Thyroid gland (tissue), 4 donors: ENCODE measurements at places on chromosomes 16 and 17. TPM values are rescaled to one million over a fixed set of nuclear protein-coding genes. Genes with fewer than 3 reads are reported as not detected.

DNA sequence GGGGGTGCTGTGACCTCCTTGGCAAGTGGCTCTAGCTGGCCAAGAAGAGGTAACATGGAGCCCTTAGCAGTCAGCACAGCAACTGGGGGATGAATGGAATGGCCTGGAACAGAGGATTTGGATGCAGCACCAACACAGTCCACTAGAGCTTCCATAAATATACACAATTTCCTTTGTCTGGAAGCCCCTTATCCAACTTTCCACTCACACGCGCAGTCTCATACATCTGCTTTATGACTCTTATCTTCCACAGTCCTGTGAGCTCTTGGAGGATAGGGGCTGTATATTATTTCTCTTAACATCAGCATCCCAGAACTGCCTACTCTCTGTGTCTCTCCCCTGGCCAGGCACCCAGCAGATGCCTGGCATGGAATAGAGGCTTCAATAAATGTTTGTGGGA is 235.6 kb upstream of the MAF start:
- no peaks in the 10 kb centered on the region for H3K36me3 ChIP-seq
- no peak overlapping the region for H3K27ac ChIP-seq
- DNase-seq: no peak
- no peaks in the 10 kb centered on the region for H3K27me3 ChIP-seq

GRCh38 chr17:78735832-78736525 is 46.1 kb downstream of the CYTH1 start:
- no peaks in the 10 kb centered on the region for H3K27me3 ChIP-seq
- H3K4me1 ChIP-seq: peaks cover 47% of the 10 kb centered on the region
- peak overlapping the region; percentile 84 for H3K27ac ChIP-seq
- H3K36me3 ChIP-seq: no peaks in the 10 kb centered on the region
- no peak for DNase-seq
- peak overlapping the region; percentile 65 for H3K4me3 ChIP-seq

DNA sequence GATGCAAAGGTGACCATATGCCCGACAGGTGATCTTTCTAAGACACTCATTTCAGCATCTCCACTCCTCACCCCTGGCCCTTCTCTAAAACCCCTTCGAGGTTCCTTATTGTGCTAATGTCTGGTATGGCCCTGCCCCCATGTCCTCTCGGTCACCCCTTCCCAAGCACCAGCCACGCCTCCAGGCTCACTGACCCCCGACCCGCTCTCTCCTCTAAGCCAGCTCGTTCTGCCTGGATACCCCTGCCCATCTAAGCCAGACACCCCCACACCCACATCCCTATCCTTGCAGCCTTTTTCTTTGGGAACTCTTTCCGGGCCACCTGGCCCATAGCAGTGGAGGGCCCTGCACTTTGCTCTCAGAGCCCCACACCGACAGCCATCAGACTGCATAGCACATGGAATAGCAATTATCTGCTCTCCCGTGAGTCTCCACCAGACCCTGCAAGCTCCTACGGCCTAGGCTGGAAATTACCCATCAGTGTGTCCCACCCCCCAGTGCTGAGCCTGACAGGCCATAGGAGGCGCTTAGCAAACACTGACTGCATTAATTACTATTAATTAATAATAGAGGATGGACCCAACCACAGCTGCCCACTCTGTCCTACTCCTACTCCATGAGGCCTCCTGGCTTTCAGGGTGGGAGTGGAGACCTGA is 176.7 kb downstream of the TMEM132E start:
- H3K27me3 ChIP-seq: no peaks in the 10 kb centered on the region
- H3K4me1 ChIP-seq: no peaks in the 10 kb centered on the region
- no peaks in the 10 kb centered on the region for H3K36me3 ChIP-seq
- no peak for DNase-seq

GRCh38 chr17:53472586-53472985 is 350.1 kb upstream of the KIF2B start:
- H3K36me3 ChIP-seq: no peaks in the 10 kb centered on the region
- H3K4me3 ChIP-seq: no peak overlapping the region
- no peaks in the 10 kb centered on the region for H3K4me1 ChIP-seq
- no peaks in the 10 kb centered on the region for H3K27me3 ChIP-seq

DNA sequence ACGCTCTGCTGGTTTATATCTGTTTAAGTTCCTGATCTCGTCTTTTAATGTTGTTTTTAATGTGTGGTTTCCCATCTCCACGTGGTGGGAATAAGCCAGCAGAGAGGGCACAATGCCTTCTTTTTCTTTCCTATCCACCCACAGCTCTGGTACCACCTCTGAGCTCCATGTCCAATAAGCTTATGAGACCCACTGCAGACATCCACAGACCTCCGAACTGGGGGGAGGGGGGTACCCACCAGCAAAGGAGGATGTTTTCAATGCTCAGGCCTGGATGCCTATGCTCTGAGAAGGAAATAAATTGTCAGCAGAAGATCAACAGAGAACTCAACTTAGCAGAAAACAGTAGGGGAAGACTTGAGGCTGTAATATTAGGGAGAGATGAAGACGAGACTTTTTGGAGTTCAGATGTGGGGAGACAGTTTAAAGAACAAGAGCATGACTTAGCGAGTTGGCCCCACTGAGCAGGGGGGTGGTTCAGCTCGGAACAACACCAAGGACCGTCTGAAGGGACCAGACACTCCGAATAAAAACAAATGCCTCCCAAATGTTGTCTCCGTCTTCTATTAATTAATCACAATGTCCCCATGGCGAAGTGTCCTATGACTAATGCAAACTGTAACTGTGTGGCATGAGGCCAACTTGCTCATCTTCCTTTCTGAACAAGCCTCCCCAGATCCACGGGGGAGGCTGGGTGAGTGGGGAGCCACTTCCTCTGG is 62.7 kb downstream of the GAS7 start:
- no peaks in the 10 kb centered on the region for H3K4me1 ChIP-seq
- H3K36me3 ChIP-seq: no peaks in the 10 kb centered on the region
- DNase-seq: no peak
- no peaks in the 10 kb centered on the region for H3K27me3 ChIP-seq
- H3K27ac ChIP-seq: no peak overlapping the region

- no peak overlapping the region for H3K4me3 ChIP-seq
- H3K4me1 ChIP-seq: no peaks in the 10 kb centered on the region
- H3K27me3 ChIP-seq: no peaks in the 10 kb centered on the region
- no peak for DNase-seq
- H3K36me3 ChIP-seq: peaks cover 6% of the 10 kb centered on the region
- H3K27ac ChIP-seq: no peak overlapping the region
Observed at GRCh38 chr16:13951611-13952010, 31.7 kb downstream of the ERCC4 start.

DNA sequence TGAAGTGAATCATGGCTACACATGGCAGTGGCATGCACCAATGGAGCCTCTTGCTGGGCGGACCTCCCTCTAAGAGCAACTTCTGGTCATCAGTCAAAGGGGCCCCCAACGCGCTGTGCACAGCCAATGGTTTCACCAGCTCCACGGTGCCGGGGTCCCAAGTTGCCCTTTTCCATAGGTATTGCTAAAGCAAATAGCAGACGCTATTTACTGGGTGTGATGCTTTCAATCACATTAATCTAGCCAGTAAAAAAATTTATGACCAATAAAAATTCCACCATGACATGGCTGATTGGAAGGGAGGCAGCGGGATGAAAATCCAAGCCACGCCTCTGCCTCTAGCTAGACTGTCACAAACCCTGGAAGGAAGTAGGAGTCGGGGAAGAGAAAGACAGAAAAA is 680.3 kb upstream of the SOX9 start:
- H3K27me3 ChIP-seq: no peaks in the 10 kb centered on the region
- H3K4me3 ChIP-seq: no peak overlapping the region
- H3K36me3 ChIP-seq: no peaks in the 10 kb centered on the region
- H3K4me1 ChIP-seq: no peaks in the 10 kb centered on the region

DNA sequence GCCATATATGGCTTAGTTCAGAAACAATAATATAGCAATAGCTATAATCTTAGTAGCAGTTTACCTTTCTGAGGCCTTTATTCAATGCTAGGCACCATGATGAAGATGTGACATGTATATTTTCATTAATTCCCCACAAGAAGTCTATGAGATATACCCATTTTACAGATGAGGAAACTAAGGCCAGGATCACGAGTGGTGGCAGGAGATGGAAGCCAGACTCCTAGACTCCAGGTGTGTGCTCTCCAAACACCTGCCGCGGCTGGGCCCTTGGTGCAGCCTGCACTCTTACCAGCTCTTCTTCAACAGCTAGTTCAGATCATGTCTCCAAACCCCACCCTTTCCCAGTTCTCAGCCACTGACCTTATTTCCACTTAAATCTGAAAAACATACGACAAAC is 15.2 kb downstream of the NXPH3 start:
- no peak for DNase-seq
- no peak overlapping the region for H3K4me3 ChIP-seq
- no peaks in the 10 kb centered on the region for H3K4me1 ChIP-seq
- H3K27ac ChIP-seq: no peak overlapping the region

- no peak for DNase-seq
- no peak overlapping the region for H3K4me3 ChIP-seq
- no peak overlapping the region for H3K27ac ChIP-seq
Observed at GRCh38 chr17:58353389-58353825, 1.4 kb upstream of the SUPT4H1 start.

GRCh38 chr16:89183975-89184676 is 12.6 kb downstream of the CDH15 start:
- no peak overlapping the region for H3K27ac ChIP-seq
- H3K4me1 ChIP-seq: no peaks in the 10 kb centered on the region
- no peak for DNase-seq
- no peak overlapping the region for H3K4me3 ChIP-seq
- no peaks in the 10 kb centered on the region for H3K36me3 ChIP-seq
- H3K27me3 ChIP-seq: no peaks in the 10 kb centered on the region

DNA sequence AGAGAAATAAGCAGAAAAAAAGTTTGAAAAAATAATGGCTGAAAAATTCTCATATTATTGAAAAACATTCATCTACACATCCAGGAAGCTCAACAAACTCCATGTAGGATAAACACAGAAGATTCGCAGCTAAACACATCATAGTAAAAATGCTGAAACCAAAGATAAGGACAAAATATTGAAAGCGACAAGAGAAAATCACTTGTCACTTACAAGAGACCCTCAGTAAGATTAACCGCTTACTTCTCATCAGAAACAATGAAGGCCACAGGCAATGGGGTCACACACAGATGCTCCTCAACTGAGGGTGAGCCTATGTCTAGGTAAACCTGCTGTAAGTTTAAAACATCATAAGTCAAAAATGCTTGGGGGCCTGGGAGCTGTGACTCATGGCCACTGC is 38.1 kb upstream of the METRNL start:
- no peak for DNase-seq
- H3K4me1 ChIP-seq: no peaks in the 10 kb centered on the region
- no peaks in the 10 kb centered on the region for H3K36me3 ChIP-seq
- no peaks in the 10 kb centered on the region for H3K27me3 ChIP-seq
- H3K4me3 ChIP-seq: no peak overlapping the region

GRCh38 chr17:413016-413350 is 60.4 kb upstream of the RPH3AL start:
- no peak overlapping the region for H3K4me3 ChIP-seq
- peaks cover 10% of the 10 kb centered on the region for H3K4me1 ChIP-seq
- no peak for DNase-seq
- H3K27ac ChIP-seq: no peak overlapping the region
- H3K36me3 ChIP-seq: no peaks in the 10 kb centered on the region

DNA sequence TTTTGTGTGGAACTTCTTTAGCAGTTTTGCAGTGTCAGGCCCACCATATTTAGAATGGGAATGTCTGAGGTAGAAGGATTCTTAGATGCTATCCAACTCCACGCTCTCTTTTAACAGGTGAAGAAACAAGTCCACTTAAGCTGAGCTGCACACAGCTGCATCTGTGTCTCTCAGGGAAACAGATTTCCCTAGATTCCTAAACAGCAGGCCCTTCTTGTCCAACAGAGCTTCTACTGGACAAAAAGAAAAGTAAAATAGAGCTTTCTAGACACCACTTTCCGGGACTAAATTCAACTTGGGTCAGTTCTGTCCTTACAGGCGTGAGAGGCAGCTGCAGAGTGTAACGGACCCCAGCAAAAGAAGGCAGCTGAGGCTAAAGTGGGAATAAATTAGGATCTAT is 51.7 kb downstream of the SNX11 start:
- DNase-seq: no peak
- no peak overlapping the region for H3K27ac ChIP-seq
- H3K27me3 ChIP-seq: no peaks in the 10 kb centered on the region
- no peaks in the 10 kb centered on the region for H3K36me3 ChIP-seq
- H3K4me1 ChIP-seq: peaks cover 6% of the 10 kb centered on the region
- no peak overlapping the region for H3K4me3 ChIP-seq

DNA sequence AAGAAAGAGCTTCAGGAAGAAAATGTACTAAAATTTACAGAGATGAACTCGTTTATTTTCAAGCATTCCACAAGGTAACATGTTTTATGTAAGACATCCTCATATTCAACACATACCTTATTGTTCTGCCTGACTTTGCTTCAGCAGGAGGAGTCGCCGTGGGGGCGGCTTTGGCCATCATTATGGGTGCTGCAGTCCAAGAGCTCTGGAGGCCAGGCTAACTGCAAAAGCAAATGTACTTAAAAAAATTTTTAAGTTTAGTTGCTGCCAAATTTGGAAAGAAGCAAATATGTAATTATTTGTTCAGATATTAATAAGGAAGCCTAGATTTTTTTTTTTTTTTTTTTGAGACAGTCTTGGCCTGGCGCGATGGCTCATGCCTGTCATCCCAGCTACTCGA is 4.1 kb upstream of the SPG7 start:
- H3K36me3 ChIP-seq: no peaks in the 10 kb centered on the region
- no peak overlapping the region for H3K4me3 ChIP-seq
- DNase-seq: no peak
- no peaks in the 10 kb centered on the region for H3K27me3 ChIP-seq

DNA sequence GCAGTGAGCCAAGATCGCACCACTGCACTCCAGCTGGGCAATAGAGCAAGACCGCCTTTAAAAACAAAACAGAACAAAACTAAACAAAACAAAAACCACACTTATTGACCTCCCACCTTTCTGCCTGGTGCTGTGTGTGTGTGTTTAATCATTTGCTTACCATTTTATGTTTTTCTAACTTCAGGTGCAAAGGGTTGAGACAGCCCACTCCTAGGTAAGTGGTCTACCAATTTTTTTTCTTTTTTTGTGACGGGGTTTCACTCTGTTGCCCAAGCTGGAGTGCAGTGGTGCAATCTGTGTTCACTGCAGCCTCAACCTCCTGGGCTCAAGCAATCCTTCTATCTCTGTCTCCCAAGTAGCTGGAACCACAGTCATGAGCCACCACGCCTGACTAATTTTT is 65.8 kb downstream of the SALL1 start:
- H3K36me3 ChIP-seq: no peaks in the 10 kb centered on the region
- no peaks in the 10 kb centered on the region for H3K27me3 ChIP-seq
- no peak overlapping the region for H3K27ac ChIP-seq

NOXO1 gene
- not detected for total RNA-seq

CHD9NB gene
- 0.63 TPM for total RNA-seq

DUSP14 gene
- 58.1 TPM for total RNA-seq

PRR29 gene
- 1.7 TPM for total RNA-seq

CLEC18B gene
- 0.67 TPM for total RNA-seq
